Stimulated activated CD8-positive, alpha-beta memory T cell treated with anti-CD3 and anti-CD28 coated beads, Interleukin-12 subunit alpha, Interleukin-12 subunit beta, amount 100 ng/mL, for 1 hour (primary cell): ENCODE measurements at places on chromosomes 4 and X.

DNA sequence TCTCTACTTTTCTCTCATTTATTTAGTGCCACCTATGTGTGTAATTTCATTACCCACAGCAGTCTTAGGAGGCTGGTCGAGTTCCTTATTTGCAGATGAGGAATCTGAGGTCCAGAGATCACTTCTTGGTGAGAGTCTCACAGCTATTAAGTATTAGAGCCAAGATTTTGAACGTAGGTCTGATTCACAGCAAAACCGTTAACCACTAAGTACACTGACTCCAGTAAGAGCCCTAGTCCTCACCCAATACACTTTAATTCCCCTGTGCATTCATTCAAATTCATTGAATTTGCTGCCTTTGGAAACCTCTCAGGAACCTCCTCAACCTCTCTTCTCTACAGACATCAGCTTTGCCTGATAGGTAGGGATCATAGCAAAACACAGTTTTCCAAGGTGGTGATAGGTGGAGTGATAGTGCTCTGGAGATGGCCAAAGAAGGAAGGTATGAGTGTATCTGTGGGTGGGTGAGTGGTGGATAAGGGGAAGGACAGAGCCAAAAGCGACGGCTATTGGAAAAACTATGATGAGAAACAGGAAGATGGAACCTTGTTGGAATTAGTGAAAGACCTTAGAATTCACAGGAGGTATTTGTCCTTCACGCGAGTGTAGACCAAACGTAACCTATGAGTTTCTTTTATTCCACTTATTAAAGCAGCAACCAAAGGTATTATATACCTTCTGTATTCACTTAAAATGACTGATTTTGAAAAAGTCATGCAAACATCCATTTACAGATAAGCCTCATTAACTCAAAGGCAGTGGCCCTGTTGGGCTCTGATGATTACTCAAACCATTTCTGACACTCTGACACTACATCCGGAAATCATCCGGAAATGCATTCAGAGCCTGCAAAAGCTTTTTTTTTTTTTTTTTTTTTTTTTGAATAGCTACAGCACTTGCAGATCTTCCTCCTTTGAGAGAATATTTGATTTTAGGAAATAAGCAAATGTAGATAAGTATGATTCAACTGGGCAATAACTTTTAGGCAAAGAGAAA is 6.3 kb downstream of the FMR1 start:
- peak; percentile 4 for DNase-seq

DNA sequence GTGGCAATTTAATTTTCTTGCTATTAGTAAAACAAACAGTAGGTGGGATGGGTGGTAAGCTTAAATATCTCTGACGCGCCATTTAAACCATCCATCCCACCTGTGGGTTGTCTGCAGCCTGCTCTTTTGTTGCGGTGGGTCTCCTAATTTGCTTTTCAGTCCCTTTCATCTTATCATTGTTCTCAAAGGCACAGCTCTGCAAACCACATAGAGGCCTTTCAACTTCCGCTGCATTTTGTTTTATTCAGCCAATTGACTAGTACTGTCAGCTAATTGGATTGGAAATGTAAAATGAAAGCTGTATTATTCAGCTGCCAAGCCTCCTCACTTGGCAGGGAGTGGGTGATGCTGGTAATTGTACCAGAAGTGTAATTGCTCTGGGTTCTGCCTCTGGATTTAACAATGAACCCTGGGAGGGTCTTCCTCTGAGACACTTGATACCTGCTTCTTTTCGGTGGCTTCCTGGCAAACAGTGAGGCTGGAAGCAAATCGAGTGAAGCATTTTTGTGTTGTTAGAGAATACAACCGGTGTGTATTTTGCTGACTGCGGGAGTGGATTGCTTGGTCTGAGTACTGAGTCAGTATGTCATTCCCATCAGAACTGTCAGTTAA is 165.6 kb downstream of the FRAS1 start:
- DNase-seq: no peak

DNA sequence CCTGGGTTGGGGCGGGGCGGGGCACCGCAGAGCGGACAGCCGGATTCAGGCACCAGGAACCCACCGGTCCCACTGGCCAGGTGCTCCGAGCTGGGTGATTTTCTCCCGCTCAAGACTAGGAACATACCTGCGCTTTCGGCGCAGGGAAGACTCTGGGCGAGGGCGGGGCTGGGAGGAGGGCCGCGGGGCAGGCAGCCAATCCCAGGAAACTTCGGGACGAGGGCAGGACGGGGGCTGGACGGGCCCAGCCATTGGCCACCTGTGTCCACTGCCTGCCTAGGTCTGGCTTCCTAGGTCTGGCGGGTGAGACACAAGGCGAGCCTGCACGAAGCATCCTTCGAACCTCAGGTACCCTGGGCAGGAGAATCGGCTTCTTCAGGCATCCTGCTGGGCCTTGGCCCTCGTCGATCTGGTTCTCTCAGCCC is 274 bp upstream of the ERVMER34-1 start:
- DNase-seq: no peak

- DNase-seq: no peak
Measured at GRCh38 chrX:87049567-87049966, 468.0 kb upstream of the KLHL4 start.

GRCh38 chr4:138645289-138645688 is 370.3 kb upstream of the NOCT start:
- DNase-seq: no peak

GRCh38 chr4:53514509-53514908 is 76.8 kb downstream of the LNX1 start:
- DNase-seq: no peak
